Tibial nerve (tissue), 4 donors: ENCODE measurements at places on chromosomes 13 and 19. TPM values are rescaled to one million over a fixed set of nuclear protein-coding genes. Genes with fewer than 3 reads are reported as not detected.

DNA sequence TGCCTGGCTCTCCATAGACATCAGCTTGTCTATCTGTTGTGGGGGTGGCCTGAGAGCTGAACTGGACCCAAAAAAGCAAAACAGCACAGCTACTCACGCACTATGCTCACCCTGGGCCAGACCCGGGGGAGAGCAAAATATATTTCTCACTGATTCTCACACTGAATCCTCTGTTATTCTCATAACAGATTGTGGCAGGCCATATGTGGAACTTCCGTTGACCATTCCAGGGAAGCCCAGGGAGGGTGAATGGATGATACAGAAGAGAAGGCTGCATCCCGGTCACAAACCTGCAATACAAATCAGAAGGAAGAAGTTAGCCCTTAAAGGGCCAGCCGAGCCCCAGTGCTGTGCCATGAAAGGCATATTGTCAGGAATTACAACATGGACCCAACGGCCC is 362.5 kb downstream of the ZNF536 start:
- DNase-seq: no peak

Gene OR7A5
- total RNA-seq: 0.22 TPM

Gene N4BP2L2
- total RNA-seq: 270 TPM

Gene ZNF880
- 20.8 TPM for total RNA-seq
